GM18507 (cell line): ENCODE measurements at places on chromosomes 4 and X.

DNA sequence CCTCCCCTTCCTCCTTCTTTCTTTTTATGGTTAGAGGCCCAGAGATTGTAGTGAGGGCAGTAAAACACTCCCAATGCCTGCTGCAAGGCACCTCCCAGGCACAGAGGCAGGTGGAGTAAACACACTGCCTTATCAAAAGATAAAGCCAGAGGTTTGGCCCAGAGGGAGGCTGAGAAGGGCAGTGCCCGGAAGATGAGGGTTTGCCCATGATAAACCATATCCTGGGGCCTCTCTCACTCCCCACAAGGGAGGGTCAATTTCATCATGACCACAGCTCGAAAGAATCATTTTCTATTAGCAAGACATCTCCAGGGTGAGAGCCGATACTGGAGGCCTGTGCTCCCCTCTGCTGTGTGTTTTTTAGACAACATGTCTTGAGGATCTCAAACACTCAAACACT lies 98.5 kb upstream of the FAM9C start:
- DNase-seq = no peak

- no peak for DNase-seq
These were observed 72.7 kb upstream of the BOD1L1 start for GRCh38 chr4:13700021-13700857.

GRCh38 chrX:2965965-2966364 lies 36.8 kb upstream of the ARSD start:
- DNase-seq = no peak

GRCh38 chr4:111268769-111269414 lies 646.0 kb upstream of the PITX2 start:
- no peak for DNase-seq

GRCh38 chr4:89657931-89658700 lies 178.8 kb downstream of the SNCA start:
- no peak for DNase-seq

DNA sequence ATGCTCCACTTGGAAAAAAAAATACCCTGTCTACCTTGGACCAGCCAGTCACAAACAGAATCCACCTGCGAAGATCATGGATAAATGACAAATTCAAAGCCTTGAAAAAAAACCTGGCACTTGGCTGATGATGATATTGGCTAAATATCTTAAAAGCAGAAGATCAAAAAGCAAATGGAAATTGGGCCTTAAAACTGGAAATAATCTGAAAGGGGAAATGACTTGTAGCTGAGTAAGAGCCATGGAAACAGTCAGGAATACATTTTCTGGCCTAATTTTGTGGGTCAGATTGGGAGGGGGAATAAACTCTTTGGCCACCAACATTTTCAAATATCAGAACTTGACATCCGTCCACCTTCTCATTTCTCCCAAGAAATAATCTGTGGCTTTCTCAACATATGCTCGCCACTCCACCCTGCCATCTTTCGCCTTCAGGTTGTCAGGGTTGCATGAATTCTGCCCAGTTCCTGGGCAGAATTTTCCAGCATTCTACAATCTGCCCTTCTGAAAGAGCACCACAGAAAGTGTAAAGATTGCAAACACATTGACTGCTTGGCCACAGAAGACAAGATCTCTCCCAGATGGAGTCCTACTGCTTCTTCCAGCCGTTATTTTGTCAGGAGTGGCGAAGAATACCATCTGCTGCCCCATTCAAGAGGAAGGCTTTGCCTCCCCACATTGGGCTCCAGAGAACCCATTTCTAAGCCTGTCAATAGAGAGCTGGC lies 1.7 kb upstream of the NDP start:
- DNase-seq = no peak

- no peak for DNase-seq
These were observed 119.8 kb downstream of the KDM6A start for GRCh38 chrX:44992775-44993174.

DNA sequence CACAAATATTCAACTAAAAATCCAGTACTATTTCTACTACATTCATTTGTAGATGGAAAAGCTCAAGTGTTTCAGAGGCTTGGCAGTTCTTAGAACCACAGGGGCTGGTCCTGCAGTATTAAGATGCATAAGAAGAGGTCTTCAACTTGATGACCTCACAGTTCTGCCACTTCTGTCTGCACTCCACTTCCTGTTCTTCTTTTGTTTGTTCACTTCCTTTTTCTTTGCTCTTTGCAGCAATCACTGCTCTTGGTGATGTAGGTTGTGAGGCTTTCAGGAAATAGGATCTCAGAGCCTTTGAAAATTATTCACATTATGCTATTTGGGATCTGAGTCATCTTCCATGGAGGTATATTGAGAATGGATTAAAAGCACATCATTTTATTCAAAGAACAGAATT lies 602.0 kb upstream of the CPEB2 start:
- no peak for DNase-seq

GRCh38 chrX:73832319-73832718 lies 269.3 kb downstream of the CHIC1 start:
- DNase-seq = no peak

DNA sequence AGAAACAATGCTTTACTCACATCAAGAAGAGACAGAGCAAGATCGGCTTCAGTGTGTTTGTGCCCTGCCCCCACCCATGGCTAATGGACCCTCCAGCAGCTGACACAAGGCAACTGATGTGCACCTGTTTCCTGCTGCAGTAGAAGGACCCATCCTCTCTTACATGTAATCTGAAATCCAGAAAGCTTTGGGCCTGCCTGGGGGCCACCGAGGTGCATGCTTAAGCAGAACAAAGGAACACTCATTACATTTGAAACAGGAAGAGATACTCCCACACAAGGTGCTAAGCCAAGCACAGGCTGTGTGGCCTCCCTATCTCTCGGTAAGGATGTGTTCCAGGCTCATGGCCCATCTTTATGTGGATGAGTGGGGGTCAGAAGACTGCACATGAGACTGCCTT lies 338.0 kb downstream of the SPOCK3 start:
- no peak for DNase-seq

- DNase-seq = no peak
These were observed 27.7 kb downstream of the PAK3 start for GRCh38 chrX:111123606-111124179.

DNA sequence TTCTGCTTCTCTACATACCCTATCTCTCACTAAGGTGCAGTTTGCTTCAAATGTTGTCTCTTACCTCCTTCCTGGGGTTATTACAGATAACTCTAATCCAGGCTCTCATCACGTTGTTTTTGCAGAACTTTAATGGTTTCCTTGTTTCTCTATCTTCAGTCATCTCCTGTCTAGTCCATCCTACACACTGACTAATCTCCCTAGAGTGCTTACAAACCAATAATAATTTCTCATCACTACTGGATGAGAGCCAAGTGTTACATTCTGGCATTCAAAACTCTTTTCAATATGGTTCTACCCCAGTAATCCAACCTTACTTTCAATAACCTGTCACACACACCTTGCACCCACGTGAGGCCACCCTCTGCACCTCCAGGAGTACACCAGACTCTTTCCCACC lies 86.1 kb downstream of the SYNPO2 start:
- DNase-seq = no peak

DNA sequence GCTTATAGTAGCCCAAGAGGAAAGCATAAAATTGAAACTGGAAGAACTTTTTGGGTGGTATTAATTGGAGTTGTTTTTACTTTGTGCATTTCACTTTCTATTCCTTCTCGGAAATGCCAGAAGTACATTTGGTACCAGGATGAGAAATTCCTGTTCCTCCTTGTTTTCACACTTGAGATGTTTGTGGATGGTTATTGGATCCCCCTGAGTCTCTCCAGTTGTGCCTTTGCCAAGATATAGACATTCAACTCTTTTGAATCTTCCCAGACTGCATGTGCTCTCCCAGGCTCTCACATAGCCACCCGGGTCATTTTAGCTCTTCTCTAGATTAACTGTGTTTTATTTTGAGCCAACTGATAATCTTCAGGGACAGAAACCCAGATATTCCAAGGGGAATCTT lies 120.5 kb downstream of the AFF1 start:
- DNase-seq = no peak

GRCh38 chr4:139665690-139666529 lies at the start of gene MGST2:
Gene MGST2 (plus strand): TSS chr4:139665819. CDS start chr4:139666020, 201 bp downstream.
- peak; percentile 29 for DNase-seq

DNA sequence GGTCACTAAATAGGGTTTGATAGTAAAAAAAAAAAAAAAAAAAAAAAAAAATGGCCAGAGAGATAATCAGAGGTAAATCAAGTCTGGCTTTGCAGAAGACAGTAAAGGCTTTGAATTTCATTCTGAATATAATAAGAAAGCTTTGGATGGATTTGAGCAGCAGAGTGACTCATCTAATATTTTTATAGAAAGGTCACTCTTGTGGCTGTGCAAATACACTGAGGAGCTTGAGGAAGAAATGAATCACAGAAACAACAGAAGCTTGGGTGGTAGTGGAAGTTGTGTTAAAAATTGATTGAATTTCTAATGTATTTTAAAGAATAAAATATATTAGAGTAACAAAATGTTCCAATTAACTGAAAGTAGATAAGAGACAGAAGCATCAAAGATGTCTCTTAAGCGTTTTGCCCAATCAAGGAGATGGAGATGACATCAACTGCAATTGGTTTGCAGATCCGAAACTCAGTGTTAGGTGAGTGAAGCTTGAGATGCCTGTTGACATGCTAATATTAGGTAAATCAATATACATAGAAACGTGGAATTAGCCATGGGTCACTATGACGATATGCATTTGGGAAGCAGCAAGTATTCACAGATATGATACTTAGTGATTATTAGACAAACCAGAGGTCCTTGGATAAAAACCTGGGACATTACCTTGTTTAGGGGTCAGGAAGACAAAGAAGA lies 280.5 kb downstream of the GPM6A start:
- no peak for DNase-seq
